ENCODE measurements at places on chromosomes 3 and 15. TPM values are rescaled to one million over a fixed set of nuclear protein-coding genes. Genes with fewer than 3 reads are reported as not detected.

DNA sequence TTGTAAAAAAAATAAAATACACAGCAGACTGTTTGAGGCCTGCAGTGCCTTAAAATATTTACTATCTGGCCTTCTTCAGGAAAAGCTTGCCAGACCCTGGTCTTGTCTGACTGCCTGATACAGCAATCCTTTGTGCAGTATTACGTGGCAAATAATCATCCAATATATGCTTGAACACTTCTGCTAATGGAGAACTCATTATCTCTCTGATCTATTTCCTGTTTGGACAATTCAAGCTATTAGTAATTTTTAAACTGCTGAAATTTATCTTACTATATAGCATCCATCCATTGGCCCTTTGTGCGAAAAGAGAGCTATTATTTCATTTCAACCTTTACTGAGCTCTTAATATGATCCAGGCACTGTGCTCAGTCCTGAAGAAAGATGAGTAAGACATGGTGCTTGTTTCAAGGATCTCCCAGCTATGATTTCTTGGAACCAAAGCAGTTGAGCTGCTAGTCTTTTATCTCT, 15.9 kb downstream of the ATG7 start:
- no peak overlapping the region for H3K4me3 ChIP-seq
- no peaks in the 10 kb centered on the region for H3K27me3 ChIP-seq
- H3K36me3 ChIP-seq: no peaks in the 10 kb centered on the region

- H3K27me3 ChIP-seq: no peaks in the 10 kb centered on the region
- peaks cover 10% of the 10 kb centered on the region for H3K4me1 ChIP-seq
- H3K27ac ChIP-seq: no peak overlapping the region
- no peak overlapping the region for H3K4me3 ChIP-seq
These were observed 104.2 kb downstream of the DGKG start for GRCh38 chr3:186257866-186258265.

GRCh38 chr3:187935623-187936156, 190.4 kb upstream of the BCL6 start:
- no peaks in the 10 kb centered on the region for H3K4me1 ChIP-seq
- DNase-seq: no peak
- H3K4me3 ChIP-seq: no peak overlapping the region
- no peaks in the 10 kb centered on the region for H3K36me3 ChIP-seq
- no peak overlapping the region for H3K27ac ChIP-seq
- H3K27me3 ChIP-seq: no peaks in the 10 kb centered on the region

The KBTBD12 gene
- total RNA-seq: 0.23 TPM

DNA sequence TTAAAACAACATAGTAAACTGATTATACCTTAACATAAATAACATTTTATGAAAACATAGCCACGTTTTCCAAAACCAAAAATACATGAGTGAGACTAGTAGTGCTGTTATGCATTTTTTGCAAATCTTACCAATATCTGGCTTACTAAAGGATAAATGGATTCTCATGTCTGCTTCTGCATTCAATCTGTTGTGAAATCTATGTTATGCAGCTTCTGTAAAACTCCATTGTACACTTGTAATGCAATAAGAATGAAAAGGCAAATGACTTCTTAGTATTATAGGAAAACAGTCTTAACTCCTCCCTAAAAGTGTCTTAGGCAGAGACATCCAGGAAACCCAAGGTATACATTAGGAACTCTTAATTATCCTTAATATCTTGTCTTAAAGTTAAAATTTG, 330.9 kb upstream of the THBS1 start:
- no peaks in the 10 kb centered on the region for H3K36me3 ChIP-seq
- no peak for DNase-seq
- H3K27me3 ChIP-seq: no peaks in the 10 kb centered on the region
- H3K4me3 ChIP-seq: no peak overlapping the region
- no peak overlapping the region for H3K27ac ChIP-seq

- H3K27me3 ChIP-seq: no peaks in the 10 kb centered on the region
- H3K4me1 ChIP-seq: no peaks in the 10 kb centered on the region
- no peak overlapping the region for H3K27ac ChIP-seq
- H3K36me3 ChIP-seq: no peaks in the 10 kb centered on the region
These were observed 183.9 kb downstream of the PDCD6IP start for GRCh38 chr3:33982269-33982798.

- no peak overlapping the region for H3K4me3 ChIP-seq
- H3K36me3 ChIP-seq: no peaks in the 10 kb centered on the region
- no peak overlapping the region for H3K27ac ChIP-seq
- peaks cover 4% of the 10 kb centered on the region for H3K4me1 ChIP-seq
- no peak for DNase-seq
These were observed 138.9 kb upstream of the SGO1 start for GRCh38 chr3:20324664-20325478.

- no peak overlapping the region for H3K27ac ChIP-seq
- no peaks in the 10 kb centered on the region for H3K27me3 ChIP-seq
- no peak overlapping the region for H3K4me3 ChIP-seq
- H3K36me3 ChIP-seq: no peaks in the 10 kb centered on the region
These were observed 168.8 kb upstream of the TLE3 start for GRCh38 chr15:70266412-70267121.

The GCHFR gene
- 44.2 TPM for total RNA-seq

The IGSF11 gene
- total RNA-seq: 1.8 TPM

The PLIN1 gene
- total RNA-seq: 0.50 TPM

The CSPG4 gene
- total RNA-seq: 3.6 TPM

The PLSCR5 gene
- not detected for total RNA-seq

The POPDC2 gene
- total RNA-seq: not detected

DNA sequence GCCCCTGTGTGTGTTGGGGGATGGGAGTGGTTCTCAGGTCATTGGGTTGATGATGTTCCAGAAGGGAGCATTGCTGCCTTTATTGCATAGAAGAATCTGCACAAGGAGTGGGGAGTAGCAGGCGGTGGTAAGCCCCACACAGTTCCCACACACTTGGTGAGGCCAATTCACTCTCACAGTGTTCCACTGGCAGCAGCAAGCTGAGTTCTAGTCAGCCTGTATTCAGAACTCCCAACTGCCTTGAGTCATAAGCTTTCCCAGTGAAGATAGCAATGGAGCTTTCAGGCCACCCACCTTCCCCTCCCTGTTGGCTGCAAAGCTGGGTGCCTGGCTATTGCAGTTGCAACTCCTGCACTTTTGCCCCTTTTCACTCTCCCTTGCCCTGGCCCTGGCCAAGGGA, 181.1 kb upstream of the RBMS3 start:
- H3K27ac ChIP-seq: no peak overlapping the region
- H3K4me1 ChIP-seq: no peaks in the 10 kb centered on the region
- H3K36me3 ChIP-seq: no peaks in the 10 kb centered on the region
- DNase-seq: no peak
- no peak overlapping the region for H3K4me3 ChIP-seq

The POLR2M gene
- 47.0 TPM for total RNA-seq

DNA sequence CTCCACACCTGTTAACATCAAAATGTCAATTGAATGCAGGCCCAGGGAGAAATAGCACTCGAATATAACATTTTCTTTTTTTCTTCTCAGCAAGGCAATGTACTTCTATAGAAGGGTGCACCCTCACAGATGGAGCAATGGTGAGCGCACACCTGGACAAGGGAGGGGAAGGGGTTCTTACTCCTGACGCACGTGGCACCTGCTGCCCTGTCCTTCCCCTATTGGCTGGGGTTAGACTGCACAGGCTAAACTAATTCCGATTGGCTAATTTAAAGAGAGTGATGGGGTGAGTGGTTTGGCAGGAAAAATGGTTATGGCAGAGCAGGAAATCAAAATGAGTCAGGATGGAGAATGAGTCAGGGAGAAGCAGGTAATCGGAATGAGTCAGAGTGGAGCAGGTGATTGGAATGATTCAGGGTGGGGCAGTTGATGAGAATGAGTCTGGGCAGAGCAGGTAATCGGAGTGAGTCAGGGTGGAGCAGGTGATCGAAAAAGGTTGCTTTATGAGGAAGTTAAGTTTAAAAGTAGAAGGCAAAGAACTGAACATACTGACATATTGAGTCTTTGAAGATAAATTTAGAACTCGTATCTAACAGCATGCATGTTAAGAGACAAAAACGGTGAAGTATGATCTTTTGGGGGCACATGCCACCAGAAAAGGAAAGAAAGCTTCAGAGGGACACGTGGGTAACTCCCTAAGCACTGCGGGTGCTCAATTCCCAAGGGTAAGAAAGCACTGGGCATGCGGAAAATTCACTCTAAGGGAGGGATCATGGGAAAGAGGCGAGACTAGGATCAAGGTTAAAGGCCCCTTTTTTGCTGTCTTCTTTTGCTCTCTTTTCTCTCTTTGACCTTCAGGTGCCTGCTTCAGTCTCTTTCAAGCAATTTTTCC, 72.9 kb upstream of the GALNT15 start:
- DNase-seq: no peak
- no peak overlapping the region for H3K4me3 ChIP-seq
- no peaks in the 10 kb centered on the region for H3K4me1 ChIP-seq
- no peaks in the 10 kb centered on the region for H3K27me3 ChIP-seq

The ADAMTS9 gene
- total RNA-seq: 0.31 TPM

GRCh38 chr3:52489453-52489852, 5.7 kb upstream of the STAB1 start:
- H3K36me3 ChIP-seq: 0 out of 2 replicates have a peak, but pooled peaks cover 4% of the 10 kb centered on the region
- no peak for DNase-seq
- H3K4me1 ChIP-seq: no peaks in the 10 kb centered on the region
- no peak overlapping the region for H3K27ac ChIP-seq
- H3K27me3 ChIP-seq: no peaks in the 10 kb centered on the region

The UROC1 gene
- not detected for total RNA-seq

DNA sequence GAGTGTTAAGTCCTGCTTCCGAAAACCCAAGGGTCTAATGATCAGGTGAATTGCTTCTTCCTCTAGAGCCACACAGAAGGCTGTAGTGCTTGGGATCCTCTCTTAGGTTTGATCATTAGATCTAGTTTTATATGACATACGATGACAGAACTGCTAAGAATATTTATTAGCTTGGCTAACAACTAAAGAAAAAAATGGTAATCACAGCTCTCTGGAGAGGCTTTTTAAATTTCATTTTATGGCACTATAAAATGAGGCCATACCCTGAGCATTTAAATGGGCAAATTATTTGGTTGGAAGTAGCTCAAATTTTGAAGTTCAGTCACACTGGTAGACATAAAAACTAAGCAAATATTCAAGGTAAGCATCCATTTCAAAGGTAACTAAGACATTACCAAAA, 482.5 kb upstream of the WNT5A start:
- no peaks in the 10 kb centered on the region for H3K36me3 ChIP-seq
- no peaks in the 10 kb centered on the region for H3K4me1 ChIP-seq

DNA sequence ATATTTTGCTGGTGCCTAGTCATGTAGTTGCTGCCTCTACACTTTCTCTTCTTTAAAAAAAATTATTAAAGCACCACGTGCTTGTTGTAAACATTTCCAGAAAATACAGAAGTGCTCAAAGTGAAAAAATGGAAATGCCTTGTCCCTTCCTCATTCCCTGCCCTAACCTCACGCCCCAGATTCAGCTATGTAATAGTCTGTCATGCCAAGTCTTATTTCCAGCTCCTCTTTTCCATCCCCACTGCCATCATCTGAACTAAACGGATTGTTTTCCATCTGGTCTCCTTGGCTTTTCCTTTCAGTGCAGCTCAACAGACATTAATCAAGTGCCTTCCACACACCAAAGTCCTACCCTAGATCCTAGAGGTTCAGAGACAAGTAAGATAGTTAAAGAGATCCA, 15.5 kb downstream of the ZNF774 start:
- H3K36me3 ChIP-seq: no peaks in the 10 kb centered on the region
- no peak overlapping the region for H3K4me3 ChIP-seq
- H3K27me3 ChIP-seq: no peaks in the 10 kb centered on the region
- H3K4me1 ChIP-seq: no peaks in the 10 kb centered on the region
- DNase-seq: no peak

The AADAC gene
- not detected for total RNA-seq

DNA sequence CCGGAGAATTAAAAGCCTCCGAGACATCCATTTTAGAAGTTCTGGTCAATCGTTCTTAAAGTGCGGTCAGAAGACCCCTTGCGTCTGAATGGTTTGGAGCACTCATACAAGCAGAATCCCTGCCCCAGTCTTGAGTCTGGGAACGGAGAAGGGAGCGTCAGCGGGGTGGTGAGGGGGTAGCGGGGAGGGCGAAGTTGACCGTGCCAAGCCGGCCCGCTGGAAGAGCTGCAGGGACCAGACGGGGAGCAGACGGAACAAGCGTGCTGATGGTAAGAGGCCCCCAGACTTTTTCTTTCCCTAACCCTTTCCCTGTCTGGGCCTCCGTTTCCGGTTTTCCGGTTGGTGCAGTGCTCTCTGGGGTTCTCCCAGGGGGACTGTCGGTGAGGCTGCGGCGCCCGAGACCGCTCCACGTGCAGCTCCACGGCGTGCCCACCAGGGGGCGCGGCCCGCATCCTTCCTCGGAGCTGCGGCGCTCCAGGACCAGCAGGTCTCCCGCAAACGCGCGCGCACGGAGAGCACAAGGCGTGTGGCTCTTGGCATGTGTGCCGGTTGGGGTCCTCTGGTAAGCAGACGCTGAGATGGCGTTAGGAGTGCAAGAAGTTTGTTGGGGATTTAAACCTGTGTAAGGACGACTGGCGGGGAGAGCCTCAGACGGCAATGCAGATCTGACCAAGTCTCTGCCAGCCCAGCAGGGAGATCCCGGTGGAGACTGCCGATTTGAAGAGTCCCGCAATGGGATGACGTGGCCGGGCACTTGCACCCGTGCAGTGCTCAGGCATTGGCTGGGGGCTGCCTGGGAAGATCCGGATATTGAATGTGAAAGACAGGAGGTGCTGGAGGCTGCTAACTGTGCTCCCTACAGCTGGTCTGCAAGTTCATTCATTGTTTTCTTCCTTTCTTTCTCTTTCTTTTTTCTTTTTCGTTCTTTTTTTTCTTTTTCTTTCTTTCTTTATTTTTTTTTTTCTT, 19.2 kb upstream of the CORO2B start:
- DNase-seq: peak; percentile 94
- peaks cover 13% of the 10 kb centered on the region for H3K27me3 ChIP-seq
- H3K36me3 ChIP-seq: no peaks in the 10 kb centered on the region

DNA sequence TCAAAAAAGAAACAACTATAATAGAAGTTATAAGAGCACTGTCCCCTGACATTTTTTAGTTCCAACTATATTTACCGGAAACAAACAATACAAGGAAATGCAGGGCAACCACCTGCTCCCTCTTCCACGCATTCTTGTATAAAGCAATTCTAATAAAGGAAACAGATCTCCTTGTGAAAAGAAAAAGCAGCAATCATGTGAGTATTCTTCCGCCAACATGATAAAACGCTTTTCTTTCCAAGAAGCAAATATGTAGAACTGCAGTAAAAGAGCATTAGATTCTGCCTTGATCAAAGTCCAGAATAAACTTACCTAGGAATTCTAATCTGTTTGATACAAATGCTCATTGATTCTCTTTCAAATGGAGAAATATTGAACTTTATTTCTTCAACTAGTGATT, 230.3 kb downstream of the CNTN3 start:
- H3K4me3 ChIP-seq: no peak overlapping the region
- H3K4me1 ChIP-seq: peaks cover 4% of the 10 kb centered on the region
- no peaks in the 10 kb centered on the region for H3K27me3 ChIP-seq
- no peak overlapping the region for H3K27ac ChIP-seq

DNA sequence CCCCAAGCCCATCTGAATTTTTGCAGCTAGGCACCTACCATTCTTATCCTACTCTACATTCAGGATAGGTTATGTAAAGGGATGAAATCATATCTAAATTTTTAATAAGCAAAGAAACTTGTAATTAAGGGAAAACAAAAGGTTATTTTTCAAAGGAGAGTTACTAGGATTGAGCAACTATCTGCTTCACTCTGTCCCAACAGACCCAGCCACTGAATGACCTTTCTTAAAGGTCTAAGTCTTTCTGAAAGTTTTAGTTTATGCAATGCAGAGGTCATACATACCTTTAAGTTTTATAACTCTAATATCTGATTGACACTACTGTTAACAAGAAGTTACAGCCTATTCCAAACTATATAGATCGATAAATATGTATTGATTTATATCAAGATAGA, 209.2 kb upstream of the CTNNB1 start:
- H3K4me3 ChIP-seq: no peak overlapping the region
- no peak overlapping the region for H3K27ac ChIP-seq
- DNase-seq: no peak
- H3K36me3 ChIP-seq: no peaks in the 10 kb centered on the region

The FYCO1 gene
- 17.2 TPM for total RNA-seq

All from GM23338 (cell line).